Stimulated activated CD8-positive, alpha-beta memory T cell treated with anti-CD3 and anti-CD28 coated beads, Interleukin-12 subunit alpha, Interleukin-12 subunit beta, amount 100 ng/mL, for 1 hour (primary cell): ENCODE measurements at places on chromosomes 7 and 10.

DNA sequence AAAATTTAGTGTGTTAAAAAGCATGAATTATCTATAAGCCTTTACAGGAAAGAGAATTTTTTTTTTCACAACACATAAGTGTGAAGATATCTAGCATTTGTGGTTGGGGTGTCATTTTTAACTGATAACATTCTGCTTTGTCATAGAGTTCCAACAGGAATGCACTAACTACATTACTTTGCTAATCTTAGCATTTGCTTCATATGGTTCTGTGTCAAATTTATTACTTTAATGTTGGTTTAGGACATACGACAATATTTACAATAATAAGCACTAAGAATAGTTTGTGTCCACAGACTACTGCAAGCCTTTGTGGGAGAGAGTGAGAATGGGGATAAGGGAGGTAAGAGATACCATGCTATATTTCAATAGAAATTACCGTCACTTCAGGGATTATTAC, 40.6 kb upstream of the MAGI2 start:
- no peak for DNase-seq

- DNase-seq = no peak
Observed at GRCh38 chr10:69497231-69497561, 45.9 kb downstream of the TSPAN15 start.

DNA sequence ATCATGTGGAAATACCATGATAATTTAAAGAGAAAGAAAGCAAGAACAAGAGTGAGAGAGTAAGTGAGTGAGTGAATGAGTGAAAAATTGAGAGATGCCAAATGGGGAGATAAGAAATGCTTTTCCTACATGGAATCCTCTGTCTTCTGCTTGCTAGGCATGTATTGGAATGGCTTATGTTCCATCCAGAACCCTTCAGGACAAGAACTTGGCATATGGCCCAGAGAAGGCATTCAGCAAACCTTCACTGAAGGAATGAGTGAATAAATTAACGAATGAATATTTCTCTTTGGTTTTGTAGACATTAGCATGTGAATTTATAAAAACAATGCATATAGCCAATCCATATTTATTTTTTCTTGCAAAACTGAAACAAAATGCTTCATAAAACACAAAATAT, 162.2 kb downstream of the LRRTM3 start:
- no peak for DNase-seq

- DNase-seq = no peak
Observed at GRCh38 chr10:114561008-114561523, 97.0 kb downstream of the ABLIM1 start.

DNA sequence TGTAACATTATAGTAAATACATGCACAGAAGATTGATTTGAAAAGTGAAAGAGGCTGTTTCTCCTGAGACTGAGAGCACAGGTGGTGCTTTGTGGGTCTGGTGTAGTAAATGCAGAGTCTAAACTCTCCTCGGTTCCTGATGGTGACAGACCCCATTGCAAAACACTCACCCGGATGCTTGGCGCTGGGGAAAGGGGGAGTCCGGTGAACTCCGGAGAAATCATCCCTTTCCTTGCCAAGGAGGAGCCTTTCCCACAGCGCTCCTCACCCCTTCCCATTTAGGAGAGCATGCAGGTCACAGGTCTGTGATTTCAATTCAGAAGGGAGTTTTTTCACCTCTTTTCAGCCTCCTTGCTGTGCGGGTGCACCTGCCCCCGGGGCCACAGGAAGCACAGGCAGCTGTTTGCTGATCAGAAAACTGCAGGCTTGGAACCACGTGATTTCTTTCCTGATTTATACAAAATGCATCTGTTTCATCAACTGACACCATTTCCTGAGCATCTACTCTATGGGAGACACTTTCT, 75.6 kb upstream of the LYZL2 start:
- DNase-seq = no peak

- DNase-seq = no peak
Observed at GRCh38 chr7:154841731-154842331, 161.1 kb downstream of the PAXIP1 start.

- no peak for DNase-seq
Observed at GRCh38 chr7:5435291-5436002, 11.8 kb upstream of the TNRC18 start.

- peak; percentile 58 for DNase-seq
Observed at GRCh38 chr10:132023092-132023811, 41.5 kb upstream of the BNIP3 start.

GRCh38 chr10:182441-183201, 47.4 kb downstream of the ZMYND11 start:
- no peak for DNase-seq

DNA sequence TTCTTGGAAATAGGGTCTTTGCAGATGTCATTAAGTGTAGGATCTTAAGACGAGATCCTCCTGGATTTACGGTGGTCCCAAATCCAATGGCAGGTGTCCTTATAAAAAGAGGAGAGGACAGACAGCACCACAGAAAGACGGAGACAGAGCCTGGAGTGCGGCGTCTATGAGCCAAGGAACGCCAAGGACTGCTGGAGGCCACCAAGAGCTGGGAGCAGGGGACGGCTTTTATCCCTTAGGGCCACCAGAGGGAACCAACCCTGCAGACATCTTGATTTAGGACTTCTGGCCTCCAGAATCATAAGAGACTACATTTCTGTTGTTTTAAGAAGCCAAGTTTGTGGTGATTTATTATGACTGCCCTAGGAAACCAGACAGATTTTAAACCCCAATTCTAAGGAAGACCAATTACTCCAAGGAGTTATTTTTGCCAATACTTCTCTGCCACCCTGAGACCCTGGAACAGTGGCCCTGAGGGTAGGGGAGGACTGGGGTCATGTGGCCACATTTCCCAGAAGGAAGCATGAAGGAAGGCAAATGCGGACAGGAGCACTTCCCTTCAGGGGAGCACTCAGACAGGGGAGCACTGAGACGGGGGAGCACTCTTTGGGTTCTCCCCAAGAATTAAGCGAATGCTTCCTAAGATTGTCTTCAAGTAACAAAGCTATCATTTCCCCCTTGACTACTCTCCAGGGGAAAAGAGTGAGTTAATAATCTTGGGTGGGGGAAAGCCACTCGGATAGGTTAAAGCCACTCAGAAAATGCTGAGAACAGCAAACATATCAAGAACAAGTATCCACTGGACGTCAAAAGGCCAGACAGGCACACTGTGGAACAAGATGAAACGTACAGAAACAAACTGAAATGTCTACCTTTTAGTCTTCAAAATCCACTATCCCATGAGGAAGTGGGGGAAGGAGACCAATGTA, 67.5 kb downstream of the CHST15 start:
- no peak for DNase-seq

DNA sequence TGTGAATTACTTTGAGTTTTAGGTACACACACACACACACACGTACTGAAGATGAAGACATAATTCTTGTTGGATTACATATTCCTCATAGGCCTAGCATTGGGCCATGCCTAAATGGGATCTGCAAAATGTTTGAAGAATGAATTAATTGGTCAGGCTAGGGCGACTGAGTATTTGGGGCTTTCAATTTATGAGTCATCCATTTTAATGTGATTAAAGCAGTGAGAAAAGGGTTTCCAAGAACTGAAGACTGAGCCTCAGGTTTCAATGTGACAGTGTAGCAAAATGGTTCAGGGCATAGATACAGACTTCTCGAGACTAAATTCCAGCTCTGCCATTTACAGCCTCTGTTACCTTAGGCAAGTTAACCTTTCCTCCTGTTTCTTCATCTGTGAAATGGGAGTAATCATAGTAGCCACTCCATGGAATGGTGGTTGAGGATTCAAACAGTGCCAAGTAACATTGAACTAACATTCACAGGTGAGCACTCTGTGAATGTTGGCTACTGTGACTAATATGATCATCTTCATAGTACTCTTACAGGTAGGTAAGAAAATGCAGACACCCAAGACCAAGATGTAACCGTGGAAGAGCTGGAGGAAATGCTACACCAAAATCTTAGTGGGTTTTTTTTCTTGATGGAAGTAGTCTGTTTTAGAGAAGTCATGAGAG, 7.6 kb downstream of the BPGM start:
- no peak for DNase-seq

DNA sequence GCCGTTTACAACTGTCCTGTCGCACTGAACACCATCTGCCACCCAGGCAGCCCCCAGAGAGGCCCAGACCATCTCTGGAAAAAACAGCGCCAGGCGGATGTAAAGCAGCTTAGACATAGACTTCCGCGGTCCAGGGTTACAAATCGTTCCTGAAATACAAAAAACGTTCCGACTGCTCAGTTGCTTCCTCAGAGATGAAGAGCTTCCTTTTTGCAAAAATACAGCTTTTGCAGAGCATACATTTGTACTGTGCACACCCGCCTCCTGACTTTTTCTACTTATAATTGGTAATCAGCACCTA, 11.4 kb downstream of the DAGLB start:
- no peak for DNase-seq

GRCh38 chr10:13306103-13306502, 6.2 kb upstream of the PHYH start:
- DNase-seq = no peak

- DNase-seq = no peak
Observed at GRCh38 chr7:107725138-107725740, 18.7 kb upstream of the CBLL1 start.

- no peak for DNase-seq
Observed at GRCh38 chr7:122438006-122438405, 133.5 kb upstream of the FEZF1 start.

DNA sequence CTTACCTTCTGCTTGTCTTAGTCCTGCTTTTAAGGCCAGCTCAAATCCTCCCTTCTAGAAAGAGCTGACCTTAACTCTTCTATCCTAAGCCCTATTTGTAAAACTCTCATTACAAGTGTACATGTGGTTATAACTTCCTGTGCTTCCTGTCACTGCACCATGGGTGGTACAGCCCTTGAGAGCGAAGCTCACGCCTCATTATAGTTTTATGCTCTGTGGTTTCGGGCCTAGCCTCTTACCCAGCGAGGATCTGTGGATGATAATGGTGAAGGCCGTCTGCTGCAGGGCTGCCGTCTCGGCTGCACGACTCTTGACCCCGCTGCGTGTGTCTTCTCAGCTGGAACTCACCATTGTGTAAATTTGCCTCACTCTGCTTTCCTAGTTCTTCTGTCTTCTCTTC, 74.6 kb downstream of the CUL1 start:
- no peak for DNase-seq

GRCh38 chr10:92242910-92243671, 47.8 kb downstream of the CPEB3 start:
- peak; percentile 18 for DNase-seq

DNA sequence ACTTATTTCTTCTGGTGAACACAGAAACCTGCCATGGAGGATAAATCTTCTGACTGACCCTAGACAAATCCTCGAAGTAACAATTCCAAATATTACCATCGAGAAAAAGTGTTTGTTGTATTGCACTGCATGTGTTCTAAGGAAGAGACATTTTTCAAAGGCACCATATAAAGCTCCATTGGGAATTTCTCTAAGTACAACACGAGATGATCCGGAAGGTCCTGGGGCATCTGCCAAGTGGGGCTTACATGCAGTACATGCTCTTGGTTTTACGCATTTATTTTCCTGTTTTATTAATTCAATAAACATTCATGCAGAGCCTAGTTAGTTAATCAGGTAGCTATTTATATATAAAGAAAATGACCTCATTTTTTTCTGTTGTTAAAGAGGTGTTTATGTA, 692.0 kb upstream of the IGFBP3 start:
- no peak for DNase-seq

GRCh38 chr7:38748056-38748610, 117.0 kb upstream of the AMPH start:
- DNase-seq = no peak

DNA sequence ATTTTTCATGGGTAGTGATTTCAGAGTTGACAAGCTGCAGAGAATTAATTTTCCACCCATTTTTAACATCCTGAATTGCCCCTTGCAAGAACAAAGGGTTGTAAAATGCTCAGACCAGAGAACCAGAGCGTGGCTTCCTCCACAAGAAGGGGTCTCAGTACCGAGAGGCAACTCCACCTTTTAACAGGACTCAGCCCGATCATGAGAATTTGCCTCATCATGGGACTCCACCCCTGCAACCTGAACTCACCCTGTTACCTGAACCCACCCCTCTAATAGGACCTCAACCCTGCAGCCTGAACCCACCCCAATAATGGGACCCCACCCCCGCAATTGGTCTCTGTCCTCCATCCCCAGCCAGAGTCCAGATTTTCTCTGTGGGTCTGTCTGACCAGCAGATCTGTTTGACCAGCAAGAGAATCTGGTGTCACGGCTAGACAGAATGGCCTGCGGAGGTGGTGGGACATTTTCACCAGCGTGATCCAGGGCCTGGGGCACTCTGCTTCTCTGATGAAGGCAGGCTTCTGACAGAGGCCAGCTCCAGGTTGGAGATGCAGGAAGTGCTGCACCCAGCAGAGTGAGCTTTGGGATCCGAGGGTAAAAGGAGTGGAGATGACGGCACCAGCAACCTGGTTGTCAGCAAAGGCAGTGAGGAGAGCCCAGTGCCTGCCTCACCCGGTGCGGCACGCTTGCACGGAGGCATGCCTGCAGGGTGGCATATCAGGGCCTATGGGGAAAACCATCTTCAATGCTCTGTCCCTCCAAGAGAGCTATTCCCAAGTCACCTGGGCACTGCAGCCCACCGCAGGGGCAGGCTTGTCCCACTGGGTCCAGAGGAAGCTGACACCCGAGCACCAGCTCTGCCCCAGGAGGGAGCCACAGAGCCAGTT, 136.6 kb downstream of the TCERG1L start:
- DNase-seq = no peak

DNA sequence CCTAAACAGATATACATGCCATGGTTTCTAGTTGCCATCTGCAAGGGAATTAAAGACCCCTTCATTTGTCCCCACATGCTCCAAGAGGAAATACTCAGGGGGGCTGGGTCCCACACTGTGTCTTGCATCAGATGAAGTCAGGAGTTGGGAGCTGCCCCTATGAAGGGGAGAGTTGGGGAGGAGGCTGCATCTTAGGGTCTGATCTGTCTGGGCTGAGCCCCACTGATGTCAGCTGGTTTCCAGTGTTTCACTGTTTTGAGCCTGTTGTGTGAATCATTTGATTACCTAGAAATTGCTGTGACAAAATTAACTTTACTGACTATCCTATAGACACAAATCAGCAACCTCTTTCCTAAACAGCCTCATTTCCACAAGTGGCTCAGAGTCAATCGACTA, 4.9 kb upstream of the ADCY1 start:
- DNase-seq = no peak

- no peak for DNase-seq
Observed at GRCh38 chr7:116197360-116197759, 13.0 kb upstream of the TES start.

GRCh38 chr7:110645060-110645459, 445.9 kb upstream of the LRRN3 start:
- no peak for DNase-seq

- no peak for DNase-seq
Observed at GRCh38 chr7:100167912-100168323, 499 bp downstream of the GAL3ST4 start.

- DNase-seq = no peak
Observed at GRCh38 chr7:114084472-114085312, 165.9 kb upstream of the PPP1R3A start.

- DNase-seq = no peak
Observed at GRCh38 chr7:136890399-136890798, 21.9 kb downstream of the CHRM2 start.

GRCh38 chr10:81943583-81943982, 68.6 kb downstream of the NRG3 start:
- no peak for DNase-seq
